NCI-H510A (cell line): ENCODE measurements at places on chromosomes 16 and 17.

- DNase-seq: no peak
Measured at GRCh38 chr16:1275791-1276579, 20.1 kb downstream of the TPSD1 start.

DNA sequence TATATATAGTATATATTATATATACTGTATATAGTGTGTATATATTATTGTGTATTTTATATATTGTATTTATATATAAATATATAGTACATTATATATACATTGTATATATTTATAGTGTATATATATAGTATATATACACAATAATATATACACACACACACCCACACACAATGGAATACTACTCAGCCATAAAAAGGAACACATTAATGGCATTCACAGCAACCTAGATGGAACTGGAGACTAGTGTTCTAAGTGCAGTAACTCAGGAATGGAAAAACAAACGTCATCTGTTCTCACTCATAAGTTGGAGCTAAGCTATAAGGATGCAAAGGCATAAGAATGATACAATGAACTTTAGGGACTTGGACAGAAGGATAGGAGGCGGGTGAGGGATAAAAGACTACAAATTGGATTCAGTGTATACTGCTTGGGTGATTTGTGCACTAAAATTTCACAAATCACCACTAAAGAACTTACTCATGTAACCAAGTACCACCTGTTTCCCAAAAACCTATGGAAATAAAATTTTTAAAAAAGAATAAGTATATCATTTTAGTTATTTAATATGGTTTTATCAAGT, 201.9 kb upstream of the CDH11 start:
- DNase-seq: no peak

DNA sequence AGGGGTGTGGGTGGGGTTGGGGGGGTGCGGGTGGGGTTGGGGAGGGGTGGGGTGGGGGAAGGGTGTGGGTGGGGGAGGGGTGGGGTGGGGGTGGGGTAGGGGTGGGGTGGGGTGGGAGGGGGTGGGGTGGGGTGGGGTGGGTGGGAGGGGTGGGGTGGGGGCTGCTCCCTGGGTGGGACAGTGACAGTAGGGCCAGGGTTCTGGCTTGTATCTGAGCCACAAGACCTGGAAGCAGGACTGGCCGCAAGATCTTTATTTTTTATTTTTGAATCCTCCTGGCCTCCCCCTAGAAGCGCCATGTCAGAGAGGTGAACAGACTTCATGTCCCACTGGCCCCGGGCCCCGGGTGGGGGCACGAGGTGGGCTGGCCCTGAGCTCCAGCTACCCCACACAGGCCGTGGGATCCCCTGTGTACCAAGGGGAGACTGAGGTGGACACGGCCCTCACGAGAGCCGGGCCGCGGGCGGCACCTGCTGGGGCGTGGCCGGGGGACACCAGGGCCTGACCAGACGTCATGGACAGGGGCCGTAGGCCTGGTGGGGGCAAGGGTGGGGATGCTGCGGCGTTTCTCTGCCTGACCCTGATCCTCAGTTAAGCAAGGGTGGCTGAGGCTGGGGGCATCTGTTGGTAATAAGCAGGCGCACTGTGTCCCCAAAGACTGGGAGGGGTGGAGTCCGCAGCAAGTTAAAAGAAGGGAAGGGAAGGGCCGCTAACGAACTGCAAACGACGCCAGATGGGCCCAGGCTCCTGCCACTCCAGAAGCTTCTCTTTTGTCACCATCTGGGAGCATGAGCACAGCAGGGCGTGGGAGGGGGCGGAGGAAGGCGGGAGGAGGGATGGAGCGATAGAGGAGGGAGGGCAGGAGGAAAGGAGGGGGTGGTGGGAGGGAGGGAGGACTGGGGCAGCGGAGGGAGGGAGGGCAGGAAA, 22.3 kb upstream of the PABPN1L start:
- DNase-seq: no peak

DNA sequence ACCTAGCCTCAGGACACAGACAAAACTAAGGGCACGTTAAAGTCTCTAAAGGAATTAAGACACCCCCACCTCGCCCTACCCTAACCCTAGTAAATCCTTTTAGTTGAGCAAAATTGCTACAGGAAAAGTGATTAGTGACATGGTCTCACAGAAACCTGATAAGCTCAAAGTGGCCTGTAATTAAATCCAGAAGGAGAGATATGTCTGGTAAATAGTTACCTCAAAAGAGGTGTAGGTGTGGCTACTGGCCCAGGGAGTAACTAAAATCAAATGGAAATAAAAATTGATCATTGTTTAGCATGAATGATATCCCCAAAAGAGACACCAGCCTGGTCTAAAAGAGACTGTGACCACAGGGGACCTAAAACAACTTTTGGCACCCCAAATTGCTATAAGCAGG, 168.3 kb downstream of the SLC39A11 start:
- no peak for DNase-seq

DNA sequence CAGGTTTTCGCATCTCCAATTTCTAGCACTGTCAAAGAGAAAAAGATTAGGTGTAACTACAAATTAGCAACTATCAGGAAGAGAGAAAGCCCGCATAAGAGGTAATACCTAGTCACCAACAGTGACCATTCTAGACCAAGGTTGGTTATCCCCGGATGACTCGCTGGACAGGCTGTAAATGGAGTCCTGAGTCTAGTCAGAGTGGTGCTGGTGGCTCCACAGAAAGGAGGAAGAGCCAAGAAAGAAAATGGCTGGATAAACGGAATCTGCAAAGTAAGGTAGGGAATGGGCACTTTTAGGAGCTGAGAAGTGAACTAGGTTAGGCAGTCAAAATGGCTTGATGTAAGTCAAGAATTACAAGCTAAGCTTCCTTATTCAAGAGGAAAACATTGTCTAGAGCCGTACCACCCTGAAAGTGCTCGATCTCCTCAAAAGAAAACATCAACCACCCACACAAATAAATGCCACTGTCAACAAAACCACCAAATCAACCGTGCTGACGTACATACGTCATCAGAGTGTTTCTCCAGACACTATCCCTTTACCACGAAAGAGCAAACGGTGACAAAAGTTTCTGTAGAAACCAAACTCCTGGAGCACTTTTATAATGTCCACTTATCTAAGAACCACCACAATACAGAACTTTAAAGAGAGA, 2.2 kb downstream of the GSPT1 start:
- DNase-seq: no peak

GRCh38 chr17:65556014-65556909, 5.2 kb downstream of the AXIN2 start:
- peak; percentile 41 for DNase-seq

GRCh38 chr16:67161595-67162058, 1.9 kb downstream of the FBXL8 start:
- DNase-seq: no peak

- DNase-seq: no peak
Measured at GRCh38 chr17:49344914-49345313, 17.1 kb downstream of the ZNF652 start.

- no peak for DNase-seq
Measured at GRCh38 chr17:76089680-76090516, 10.9 kb downstream of the ZACN start.

DNA sequence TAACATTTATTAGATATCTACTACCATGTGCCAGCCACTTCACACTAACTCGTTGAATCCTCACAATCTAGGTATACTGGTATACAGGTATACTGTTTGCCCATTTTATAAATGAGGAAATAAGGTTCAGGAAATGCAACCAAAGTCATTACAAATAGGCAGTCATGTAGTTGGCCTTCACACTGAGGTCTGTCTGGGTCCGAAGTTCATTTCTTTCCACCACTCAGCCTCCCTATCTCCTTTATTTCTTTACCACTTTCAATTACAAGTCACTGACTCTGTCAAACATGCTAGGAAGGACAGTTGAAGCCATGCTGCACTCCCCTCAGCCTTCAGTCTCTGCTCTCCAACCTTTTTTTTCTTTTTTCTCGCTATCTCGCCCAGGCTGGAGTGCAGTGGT, 20.7 kb upstream of the SIAH1 start:
- DNase-seq: no peak

DNA sequence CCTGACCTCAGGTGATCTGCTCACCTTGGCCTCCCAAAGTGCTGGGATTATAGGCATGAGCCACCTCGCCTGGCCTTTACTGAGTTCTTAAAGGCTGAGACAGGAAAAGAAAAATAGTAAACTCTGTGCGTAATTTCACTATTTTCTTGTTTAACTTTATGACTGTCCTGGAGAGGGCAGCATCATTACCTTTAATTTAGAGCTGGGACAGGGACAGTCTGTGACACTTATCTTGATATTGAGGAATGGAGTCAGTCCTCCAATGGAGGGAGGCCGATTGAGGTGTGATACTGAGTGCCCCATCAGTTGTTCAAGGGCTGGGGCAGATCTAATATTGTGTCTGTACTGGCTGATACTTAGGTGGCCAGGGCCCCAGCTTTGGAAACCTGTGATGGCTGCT, 21.5 kb upstream of the SPN start:
- DNase-seq: no peak

GRCh38 chr17:66900126-66901010, 64.1 kb upstream of the CACNG4 start:
- DNase-seq: no peak

- DNase-seq: no peak
Measured at GRCh38 chr16:49755313-49755620, 100.6 kb downstream of the ZNF423 start.

- DNase-seq: no peak
Measured at GRCh38 chr16:9105189-9105588, 13.7 kb downstream of the HAPSTR1 start.

GRCh38 chr17:80365983-80366382, 49.0 kb upstream of the ENDOV start:
- DNase-seq: no peak

GRCh38 chr17:67138392-67138791, 94.0 kb downstream of the CACNG1 start:
- no peak for DNase-seq

DNA sequence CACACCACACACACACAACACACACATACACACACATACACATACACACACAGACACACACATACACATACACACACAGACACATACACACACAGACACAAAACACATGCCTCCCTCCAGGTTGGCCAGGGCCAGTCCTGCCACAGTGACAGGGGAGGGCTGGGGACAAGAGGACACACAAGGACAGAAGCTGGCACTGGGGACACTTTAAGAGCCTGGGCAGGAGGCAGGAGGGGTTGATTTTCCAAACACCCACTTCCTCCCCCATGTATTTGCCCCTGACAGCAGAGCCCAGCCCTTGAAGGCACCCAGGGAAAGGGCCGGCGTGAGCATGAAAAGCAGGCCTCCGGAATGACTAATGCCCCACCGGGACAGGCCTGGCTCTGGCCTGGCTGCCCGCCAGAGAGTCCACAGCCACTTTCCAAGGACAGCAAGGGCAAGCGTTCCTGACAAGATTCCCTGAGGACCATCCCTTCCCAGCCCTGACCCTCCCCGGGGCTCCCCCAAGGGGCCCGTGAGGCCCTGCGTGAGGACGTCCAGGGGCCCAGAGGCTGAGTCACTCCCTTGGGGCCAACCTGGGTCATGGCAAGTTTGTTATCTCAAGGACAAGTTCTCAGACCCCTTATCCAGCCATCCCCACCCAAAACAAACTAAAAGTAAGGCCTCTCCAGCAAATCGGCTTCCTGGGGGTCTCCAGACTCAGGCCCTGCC, 235.6 kb downstream of the ZNF423 start:
- no peak for DNase-seq

DNA sequence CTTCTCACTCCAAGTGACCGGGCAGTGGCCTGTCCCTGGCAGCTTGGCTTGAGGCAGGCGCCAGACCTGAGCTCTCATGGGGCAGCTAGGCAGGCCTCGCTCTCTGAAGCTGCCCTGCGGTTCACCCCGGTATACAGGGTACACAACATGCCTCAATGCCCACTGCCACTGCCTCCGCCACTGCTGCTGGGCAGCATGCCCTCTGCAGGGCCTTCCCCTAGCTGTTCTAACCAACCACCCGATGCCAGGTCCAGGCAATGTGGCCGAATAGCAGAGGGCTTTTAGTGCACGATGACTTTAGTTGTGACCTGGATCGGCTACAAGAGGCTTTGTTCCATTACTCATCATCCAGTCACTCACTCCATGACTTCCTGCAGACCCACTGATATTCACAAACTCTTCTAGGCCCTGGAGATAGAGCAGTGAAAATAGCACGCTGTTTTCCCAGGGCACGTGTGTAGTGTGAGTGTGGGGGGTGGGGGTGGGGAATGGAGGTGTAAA, 19.7 kb downstream of the CDC42EP4 start:
- no peak for DNase-seq

DNA sequence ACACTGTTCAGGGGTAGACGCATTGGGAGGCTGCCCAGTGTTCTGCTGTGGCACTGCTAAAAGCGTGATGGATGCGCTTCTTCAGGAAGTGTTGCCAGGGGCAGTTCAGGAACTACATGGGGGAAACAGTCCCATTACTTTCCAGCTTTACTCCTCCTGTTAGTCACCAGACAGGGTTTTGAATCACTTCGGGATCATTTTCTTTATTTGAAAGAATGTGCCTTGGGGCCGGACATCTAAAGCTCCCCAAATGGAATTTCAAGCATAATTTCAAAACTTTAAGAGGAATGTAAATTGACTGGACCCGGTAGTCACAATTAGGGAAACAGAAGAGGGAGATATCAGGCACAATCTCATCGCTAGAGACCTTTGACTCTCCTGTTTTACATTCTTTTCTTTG, 1.3 kb upstream of the KRTAP2-1 start:
- DNase-seq: no peak

GRCh38 chr17:1264196-1264595, 6.0 kb upstream of the BHLHA9 start:
- DNase-seq: no peak

- no peak for DNase-seq
Measured at GRCh38 chr17:74351552-74352210, 10.0 kb downstream of the BTBD17 start.

- DNase-seq: no peak
Measured at GRCh38 chr17:34411646-34412421, 48.8 kb upstream of the CCL1 start.

- DNase-seq: no peak
Measured at GRCh38 chr17:2087597-2088211, 32.8 kb downstream of the HIC1 start.

- DNase-seq: no peak
Measured at GRCh38 chr17:57490111-57490845, 234.0 kb downstream of the MSI2 start.

DNA sequence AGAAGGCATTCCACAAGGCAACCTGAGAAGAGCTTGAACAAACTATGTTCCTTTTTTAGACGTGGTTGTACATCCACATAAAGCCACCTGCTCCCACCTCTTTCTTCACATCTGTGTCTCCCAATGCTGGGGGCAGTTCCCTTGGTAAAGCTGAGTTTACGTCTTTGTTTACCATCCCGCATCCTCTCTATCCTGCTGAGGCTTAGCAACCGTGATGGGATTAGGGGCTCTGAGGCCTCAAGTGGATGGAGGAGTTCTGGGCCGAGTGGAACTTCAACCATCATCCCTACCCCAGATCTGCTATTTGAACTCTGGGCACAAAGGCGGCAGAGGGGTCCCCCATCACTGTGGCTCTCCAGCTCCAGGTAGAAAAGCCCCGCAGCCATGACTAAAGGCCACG, 94.2 kb upstream of the CREBBP start:
- DNase-seq: no peak
